ENCODE measurements at places on chromosomes 2 and 18.

- DNase-seq = no peak
Observed at GRCh38 chr2:216112926-216113325, 3.8 kb downstream of the XRCC5 start.

- DNase-seq = no peak
Observed at GRCh38 chr2:200159357-200159707, 147.2 kb upstream of the SPATS2L start.

DNA sequence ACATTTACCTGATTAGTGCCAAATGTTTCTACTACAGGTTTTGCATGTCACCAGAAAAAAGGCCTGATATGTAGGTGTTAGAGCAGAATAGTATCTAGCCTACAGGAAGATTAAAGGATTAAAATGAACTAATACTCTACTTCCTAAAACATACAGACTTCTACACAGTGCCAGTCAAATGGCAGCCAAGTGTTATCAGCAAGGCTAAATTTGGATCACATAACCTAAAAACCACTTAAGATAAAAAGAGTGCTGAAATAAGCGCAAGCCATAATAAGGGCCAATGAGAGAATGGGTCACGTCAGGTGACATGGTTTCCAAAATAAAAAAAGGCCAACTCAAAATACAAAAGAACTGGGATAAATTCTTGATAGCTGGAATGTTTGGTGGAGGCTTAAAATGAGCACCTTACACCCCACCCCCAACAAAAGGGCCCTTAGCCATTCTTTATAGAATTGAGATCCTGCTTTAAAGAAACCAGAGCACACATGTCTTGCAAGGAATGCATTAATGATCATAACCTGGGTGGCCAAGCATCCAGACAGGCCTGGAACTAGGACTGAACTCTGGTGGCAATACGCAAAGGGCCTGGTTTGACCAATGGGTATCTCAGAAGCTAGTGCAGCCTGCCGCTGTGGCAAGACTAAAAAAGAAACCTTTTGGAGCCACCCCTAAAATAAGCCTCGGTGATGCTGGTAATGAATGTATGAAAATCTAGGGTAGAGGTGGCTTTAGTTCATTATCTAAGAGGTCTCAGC lies 32.4 kb downstream of the IRS1 start:
- no peak for DNase-seq

GRCh38 chr2:26946841-26947784 lies 23.3 kb upstream of the MAPRE3 start:
- no peak for DNase-seq
